Neural progenitor cell (in vitro differentiated cells): ENCODE measurements at places on chromosomes 5 and 9. TPM values are rescaled to one million over a fixed set of nuclear protein-coding genes. Genes with fewer than 3 reads are reported as not detected.

The FSTL4 gene
- total RNA-seq, result 0.95 and 2.3 TPM in 2 replicates

The MLANA gene
- total RNA-seq, result not detected in 2 replicates

The PCDHB7 gene
- 0.21 and 0.90 TPM in 2 replicates for total RNA-seq

The CEL gene
- 1.0 and 2.2 TPM in 2 replicates for total RNA-seq

The NUTM2F gene
- 0.22 TPM in 1 of 2 replicates, not detected in the other for total RNA-seq

The FAXDC2 gene
- 7.3 and 9.2 TPM in 2 replicates for total RNA-seq

The PTGS1 gene
- 1.8 and 2.2 TPM in 2 replicates for total RNA-seq

The FOXD4L6 gene
- not detected in 2 replicates for total RNA-seq

The TTC23L gene
- total RNA-seq, result 0.96 and 1.3 TPM in 2 replicates

The CAMK2A gene
- 0.09 and 0.28 TPM in 2 replicates for total RNA-seq

The C1QTNF2 gene
- total RNA-seq, result 0.06 and 0.25 TPM in 2 replicates

The TICAM2 gene
- 0.03 TPM in 1 of 2 replicates, not detected in the other for total RNA-seq

The RNF130 gene
- 183 and 185 TPM in 2 replicates for total RNA-seq

DNA sequence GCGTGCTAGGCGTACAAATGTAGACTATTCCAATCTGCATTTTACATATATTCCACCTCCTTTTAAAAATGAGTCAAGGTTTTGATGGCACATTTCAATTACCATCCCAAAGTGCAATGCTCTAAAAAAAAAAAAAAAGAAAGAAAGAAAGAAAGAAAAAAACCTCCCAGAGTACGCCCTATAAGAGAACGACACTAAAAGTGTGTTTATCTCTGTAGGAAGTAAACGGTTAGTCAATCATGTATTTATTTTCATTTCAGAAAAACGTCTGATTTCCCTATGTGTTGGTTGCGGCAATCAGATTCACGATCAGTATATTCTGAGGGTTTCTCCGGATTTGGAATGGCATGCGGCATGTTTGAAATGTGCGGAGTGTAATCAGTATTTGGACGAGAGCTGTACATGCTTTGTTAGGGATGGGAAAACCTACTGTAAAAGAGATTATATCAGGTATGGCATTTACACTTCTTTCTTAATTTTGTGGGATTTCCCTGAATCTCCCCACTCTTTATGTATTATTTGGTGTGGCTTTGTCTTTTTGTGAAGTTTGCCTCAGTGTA is 1.1 kb downstream of the ISL1 start:
- DNase-seq, result no peak

- peak; percentile 28 for DNase-seq
Observed at GRCh38 chr9:72440992-72441847, 76.2 kb upstream of the ZFAND5 start.

DNA sequence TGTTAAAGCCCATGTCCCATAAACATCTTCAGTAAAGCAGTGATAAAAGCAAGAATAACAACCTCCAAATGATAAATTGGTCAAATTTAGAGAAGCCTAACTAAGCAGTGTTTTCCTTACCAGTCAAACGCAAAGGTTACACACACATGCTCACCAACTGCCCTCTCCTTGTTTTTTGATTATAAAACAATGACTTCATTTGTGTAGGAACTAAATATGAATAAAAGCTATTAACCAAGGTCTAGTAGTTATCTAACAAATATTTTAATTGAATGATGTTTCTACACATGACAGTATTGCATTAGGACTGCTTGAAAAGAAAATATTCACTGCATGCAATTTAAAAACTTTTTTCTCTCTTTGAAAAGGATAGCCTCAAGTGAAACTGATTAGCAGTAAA is 36.7 kb downstream of the PCA3 start:
- DNase-seq, result no peak

- no peak for DNase-seq
Observed at GRCh38 chr5:146137967-146138403, 32.6 kb upstream of the PLAC8L1 start.

GRCh38 chr5:54207566-54207965 is 102.8 kb downstream of the ARL15 start:
- DNase-seq, result peak; percentile 70

DNA sequence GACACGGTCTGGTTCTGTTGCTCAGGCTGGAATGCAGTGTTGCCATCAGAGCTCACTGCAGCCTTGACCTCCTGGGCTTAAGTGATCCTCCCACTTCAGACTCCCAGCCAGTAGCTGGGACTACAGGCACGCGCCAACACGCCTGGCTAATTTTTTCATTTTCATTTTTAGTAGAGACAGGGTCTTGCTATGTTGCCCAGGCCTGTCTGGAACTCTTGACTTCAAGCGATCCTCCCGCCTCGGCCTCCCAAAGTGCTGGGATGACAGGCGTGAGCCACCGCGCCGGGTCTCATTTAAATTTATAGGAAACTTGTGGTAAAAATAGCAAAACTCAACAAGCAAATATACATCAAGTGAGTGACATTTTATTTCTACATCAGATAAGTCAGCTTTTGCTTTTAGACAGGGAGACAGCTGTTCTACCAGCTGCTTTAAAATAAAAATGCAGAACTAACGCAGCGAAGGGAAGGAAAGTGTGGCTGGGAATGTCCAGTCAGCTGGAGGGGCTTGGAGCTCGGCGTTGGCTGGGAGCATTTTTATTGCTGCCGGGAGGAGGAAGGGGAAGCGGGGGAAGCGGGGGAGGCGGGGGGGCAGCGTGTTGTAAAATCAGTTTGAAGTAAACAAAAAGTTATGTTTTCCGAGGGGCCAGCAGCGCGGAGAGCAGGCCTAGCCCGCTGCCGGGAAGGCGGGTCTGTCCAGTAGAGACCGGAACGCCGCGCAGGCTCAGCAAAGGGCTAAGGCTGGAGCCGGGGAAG is 707 bp upstream of the ZFYVE16 start:
- no peak for DNase-seq

DNA sequence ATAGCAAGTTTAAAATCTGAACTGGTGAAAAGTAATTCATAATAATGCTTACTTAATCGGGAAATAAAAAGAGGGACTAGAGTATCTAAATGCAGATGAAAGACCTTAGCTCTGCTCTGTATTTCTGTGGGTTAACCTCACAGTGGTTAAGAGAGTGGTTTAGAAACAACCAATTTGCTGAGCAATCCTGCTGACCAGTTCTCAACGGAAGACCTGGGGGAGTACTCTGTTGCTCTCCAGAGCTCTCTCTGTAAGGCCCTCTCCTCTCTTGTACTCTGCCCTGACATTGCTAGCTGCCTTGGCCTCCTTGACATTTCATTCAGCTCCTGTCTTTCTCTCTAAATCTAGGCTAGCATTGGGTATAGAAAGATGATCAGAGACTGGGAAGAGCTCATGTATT is 1186.6 kb upstream of the SEMA6A start:
- no peak for DNase-seq

DNA sequence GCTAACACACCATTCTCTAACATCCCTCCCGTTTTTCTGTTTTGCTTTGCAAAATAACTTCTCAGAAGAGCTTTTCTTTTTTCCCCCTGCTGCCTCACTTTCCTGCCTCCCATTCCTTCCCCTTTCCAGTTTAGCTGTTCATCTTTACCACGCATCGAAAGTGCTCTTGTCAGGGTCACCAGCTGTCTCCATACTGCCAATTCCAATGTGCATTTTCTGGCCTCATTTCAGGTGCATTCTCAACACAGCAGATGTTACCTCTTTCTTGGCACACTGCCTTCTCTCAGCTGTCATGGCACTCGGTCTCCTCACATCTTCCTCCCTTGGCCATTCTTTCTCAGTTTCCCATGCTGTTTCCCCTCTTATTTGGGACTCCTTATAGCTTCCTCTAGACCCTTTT is 9.5 kb downstream of the ARSK start:
- DNase-seq, result no peak

- no peak for DNase-seq
Observed at GRCh38 chr5:34012791-34013190, 4.9 kb upstream of the AMACR start.

DNA sequence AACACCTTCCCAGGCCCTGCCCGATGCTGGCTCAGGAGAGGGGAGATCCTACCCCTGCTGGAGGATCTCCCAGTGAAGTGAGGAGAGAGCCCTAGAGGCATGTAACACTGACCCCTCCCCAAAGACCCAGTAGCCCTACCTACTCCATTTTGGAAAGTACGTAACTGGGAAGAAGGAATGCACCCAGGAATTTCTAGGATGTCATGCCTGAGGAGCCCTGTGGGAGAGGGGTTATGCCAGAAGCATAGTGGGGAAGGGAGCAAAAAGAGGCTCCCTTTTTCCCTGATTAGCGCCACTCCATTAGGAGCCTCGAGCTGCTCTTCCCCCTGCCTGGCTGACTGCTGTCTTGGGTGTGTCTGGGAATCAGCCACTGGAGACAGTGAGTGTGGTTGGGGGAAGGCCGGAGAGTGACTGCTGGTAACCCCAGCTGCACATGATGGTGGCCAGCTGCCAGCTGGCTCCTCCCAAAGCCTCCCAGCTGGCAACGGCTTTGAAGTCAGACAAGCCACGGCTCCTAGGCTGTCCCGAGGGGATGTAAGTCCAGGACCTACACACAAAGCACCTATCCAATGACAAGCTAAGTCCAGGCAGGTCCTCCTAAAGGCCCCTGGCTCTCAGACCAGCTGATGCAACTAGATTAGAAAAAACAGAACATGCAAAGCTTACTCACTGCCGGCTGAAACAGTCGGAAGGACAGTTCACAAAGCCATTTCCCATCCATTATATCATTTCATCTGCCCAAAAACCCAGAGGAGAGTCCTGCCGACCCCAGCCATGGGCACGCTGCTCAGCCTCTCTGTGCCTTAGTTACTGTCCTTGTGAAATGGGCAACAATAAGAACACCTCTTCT is 136.5 kb upstream of the ABCA1 start:
- peak; percentile 61 for DNase-seq

- DNase-seq, result no peak
Observed at GRCh38 chr9:98830554-98830953, 23.1 kb downstream of the GALNT12 start.

GRCh38 chr9:4796988-4797853 is 4.5 kb downstream of the RCL1 start:
- peak; percentile 70 for DNase-seq

DNA sequence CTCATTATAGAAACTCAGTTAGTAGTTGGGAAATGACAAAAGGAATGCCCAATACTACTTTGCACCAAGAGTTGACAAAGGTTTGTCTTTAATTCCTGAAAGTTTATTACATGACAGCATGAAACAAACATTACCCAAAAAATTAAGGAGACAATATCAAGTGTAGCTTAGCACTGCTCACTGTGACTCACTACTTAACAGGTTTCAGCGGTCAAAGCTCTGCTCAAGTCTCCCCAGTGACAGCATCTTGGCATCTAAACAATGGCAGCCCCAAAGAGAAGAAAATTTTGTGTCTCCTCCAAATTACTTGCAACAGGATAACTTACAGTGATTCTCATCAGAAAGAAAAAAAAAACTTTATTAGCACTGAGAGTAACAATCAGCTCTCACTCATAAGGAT is 1030.2 kb downstream of the EFNA5 start:
- DNase-seq, result no peak

GRCh38 chr5:133661389-133661788 is 49.0 kb upstream of the FSTL4 start:
- no peak for DNase-seq

DNA sequence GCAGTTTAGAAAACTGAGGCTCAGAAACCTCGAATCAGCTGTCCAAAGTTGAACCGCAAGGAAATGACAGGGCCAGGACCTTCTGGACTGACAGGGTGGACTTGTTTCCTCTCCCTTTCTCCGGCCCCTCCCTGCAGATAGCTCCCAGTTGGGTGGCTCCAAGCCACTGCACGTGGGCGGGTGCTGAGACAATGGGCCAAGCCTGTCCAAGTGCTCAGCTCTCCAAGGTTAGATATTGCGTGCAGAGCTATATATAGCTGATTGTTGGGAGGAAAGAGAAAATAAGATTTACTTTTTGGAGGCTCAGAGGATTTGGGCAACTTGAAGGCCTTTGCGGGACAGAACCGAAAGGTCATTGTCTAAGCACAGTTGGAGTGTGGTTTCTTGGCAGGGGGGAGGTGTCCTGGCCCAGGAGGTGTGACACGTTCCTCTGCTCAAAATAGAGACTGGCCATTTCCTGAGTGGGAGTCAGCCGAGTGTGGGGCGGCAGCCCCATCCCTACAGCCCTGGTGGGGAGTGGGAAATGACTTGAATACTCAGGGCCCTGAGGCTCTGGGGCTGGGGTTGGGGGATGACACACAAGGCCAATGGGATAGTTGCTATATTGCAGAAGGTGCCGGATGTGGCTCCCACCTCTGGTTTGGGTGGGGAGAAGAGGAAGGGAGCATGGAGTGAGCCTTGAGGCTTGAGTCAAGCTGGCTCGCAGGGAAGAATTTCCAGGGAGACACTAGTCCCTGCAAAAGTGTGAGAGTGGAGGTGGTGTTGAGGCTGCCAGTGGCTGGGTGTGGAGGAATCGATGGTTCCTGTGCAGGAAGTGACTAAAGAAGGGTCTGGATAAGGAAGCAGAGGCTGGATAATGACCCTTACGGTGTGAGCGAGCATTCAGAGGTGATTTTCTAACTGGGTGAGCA is 44.4 kb upstream of the SMAD5 start:
- DNase-seq, result no peak

GRCh38 chr5:83401775-83402174 is 69.8 kb upstream of the VCAN start:
- DNase-seq, result no peak

DNA sequence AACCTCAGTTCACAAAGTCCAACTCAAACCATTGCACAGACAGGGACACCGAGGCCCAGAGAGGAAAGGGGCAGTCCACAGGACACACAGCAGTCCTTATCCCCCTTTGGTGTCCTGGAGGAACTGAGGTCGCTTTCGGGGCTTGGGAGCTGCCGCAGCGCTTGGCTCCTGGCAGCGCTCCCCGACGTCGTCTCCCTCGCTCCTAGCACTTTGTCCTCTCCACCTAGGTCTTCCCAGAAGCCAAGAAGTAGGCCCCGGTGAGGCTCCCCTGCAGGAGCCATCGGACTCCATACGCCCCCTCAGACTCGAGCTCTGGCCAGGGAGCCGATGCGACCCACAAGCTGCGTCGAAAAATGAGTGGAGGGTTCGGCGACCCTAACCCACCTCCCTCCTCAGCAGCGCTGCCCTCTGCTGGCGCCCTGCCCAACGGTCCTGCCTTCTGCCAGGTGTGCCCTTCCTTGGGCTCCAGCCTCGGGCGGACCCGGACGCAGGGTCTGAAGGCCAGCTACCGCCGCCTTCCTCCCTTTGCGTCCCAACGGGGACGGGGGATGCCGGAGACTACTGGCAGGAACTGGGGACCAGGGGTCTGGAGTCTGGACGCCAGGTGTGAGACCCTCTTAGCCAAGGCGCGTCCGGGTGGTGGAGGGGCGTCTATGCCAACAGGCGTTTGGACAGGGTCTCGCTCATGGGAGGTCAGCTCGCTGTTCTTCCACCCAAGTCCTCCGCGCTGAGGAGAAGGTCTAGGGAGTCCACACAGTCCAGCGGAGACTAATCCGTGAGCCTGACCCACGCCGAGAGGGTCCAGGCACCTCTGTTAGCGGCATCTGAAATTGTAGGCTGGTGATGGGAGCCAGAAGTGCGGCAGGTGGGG is 2.1 kb upstream of the PRDM12 start:
- peak; percentile 65 for DNase-seq

GRCh38 chr9:8365029-8365428 is 565.5 kb upstream of the DMAC1 start:
- no peak for DNase-seq

DNA sequence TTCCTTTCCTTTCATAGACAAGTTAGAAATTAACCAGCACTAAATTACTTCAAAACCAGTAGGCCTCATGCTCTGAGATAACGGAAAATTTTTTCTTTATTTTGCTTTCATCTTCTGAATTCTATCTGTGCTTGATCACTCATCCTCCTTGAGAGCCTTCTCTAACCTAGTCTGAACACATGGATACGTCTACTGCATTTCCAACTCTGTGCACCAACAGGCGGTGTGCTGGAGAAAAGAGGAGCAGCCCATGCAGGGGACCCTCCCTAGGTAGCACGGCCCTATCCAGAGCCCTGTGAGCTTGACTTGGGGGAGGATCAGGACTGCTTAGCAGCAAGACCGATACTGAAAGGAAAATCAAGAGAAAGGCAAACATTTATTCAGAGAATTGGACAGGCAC is 149.8 kb downstream of the AUH start:
- no peak for DNase-seq

- DNase-seq, result no peak
Observed at GRCh38 chr9:109975574-109976295, 195.7 kb downstream of the PALM2AKAP2 start.
